ENCODE measurements at places on chromosomes 2 and 18. TPM values are rescaled to one million over a fixed set of nuclear protein-coding genes. Genes with fewer than 3 reads are reported as not detected.

Gene SUPT7L
- 23.7 TPM for total RNA-seq

Gene CRACDL
- total RNA-seq, result 0.59 TPM

Gene SP3
- total RNA-seq, result 91.4 TPM

Gene TMEM131
- 32.5 TPM for total RNA-seq

Gene DSG1
- total RNA-seq, result not detected

Gene CD8B2
- total RNA-seq, result 0.09 TPM

Gene ACVR1C
- 1.7 TPM for total RNA-seq

Gene C1QL2
- not detected for total RNA-seq

Gene CHRNA1
- not detected for total RNA-seq

Gene IL36B
- total RNA-seq, result not detected

Gene ARL5A
- 64.9 TPM for total RNA-seq

Gene REG3G
- total RNA-seq, result not detected

Gene TGFBRAP1
- total RNA-seq, result 20.6 TPM

Gene FAP
- total RNA-seq, result not detected

Gene CTAGE1
- not detected for total RNA-seq

Gene SLC9A2
- 0.04 TPM for total RNA-seq

Gene LYPD6
- not detected for total RNA-seq

Gene SCN3A
- 0.23 TPM for total RNA-seq

Gene TRABD2A
- total RNA-seq, result 42.2 TPM

Gene MALT1
- total RNA-seq, result 40.5 TPM

Gene HOXD1
- total RNA-seq, result not detected

Gene DIS3L2
- total RNA-seq, result 34.5 TPM

Gene GLI2
- not detected for total RNA-seq

Gene OR6B2
- not detected for total RNA-seq

Gene EGR4
- total RNA-seq, result 0.41 TPM

Gene COL5A2
- total RNA-seq, result 0.32 TPM

Gene MROH2A
- total RNA-seq, result not detected
